ENCODE measurements at places on chromosomes 12 and 14.

- DNase-seq, result no peak
Measured at GRCh38 chr12:66392266-66392915, 90.1 kb downstream of the HELB start.

DNA sequence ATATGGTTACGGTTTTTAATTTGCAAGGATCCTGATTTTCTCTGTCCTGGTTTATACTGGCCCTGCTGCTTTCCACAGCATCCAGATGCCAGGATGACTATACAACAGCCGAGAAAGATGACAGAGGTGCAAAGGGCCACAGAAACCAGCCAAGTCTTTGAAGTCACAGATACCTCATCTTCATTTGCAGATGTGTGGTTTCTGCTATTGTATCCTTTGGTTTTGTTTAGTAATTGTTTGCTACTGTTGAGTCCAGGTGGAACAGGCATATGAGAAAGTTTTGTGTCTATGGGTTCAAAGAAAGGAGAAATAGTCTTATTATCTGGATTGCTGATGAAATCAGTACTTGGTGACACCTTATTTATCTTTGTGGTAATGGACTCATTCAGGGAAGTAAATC lies 17.3 kb upstream of the KLHL42 start:
- DNase-seq, result no peak

GRCh38 chr14:34372786-34373185 lies 89.3 kb downstream of the SPTSSA start:
- no peak for DNase-seq

DNA sequence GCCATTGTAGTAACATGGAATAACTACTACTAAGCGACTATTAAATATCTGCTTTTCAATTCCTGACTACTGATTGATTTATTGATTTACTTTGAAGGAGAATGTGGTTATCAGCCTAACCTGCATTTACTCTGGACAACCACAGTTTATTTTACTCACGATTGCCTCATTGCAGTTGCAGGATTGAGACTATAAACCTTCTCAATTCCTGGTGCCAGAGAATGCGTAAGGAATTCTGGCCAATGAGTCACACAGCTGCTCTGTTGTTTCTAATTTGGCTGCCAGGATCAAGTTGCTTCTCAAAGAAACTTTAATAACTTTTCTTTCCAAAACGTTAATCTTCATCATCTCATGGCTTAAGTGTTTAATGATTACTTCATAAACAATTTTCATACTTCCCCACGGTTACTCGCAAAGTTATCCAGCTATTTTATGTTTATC lies 13.1 kb upstream of the TMTC1 start:
- peak; percentile 95 for DNase-seq

DNA sequence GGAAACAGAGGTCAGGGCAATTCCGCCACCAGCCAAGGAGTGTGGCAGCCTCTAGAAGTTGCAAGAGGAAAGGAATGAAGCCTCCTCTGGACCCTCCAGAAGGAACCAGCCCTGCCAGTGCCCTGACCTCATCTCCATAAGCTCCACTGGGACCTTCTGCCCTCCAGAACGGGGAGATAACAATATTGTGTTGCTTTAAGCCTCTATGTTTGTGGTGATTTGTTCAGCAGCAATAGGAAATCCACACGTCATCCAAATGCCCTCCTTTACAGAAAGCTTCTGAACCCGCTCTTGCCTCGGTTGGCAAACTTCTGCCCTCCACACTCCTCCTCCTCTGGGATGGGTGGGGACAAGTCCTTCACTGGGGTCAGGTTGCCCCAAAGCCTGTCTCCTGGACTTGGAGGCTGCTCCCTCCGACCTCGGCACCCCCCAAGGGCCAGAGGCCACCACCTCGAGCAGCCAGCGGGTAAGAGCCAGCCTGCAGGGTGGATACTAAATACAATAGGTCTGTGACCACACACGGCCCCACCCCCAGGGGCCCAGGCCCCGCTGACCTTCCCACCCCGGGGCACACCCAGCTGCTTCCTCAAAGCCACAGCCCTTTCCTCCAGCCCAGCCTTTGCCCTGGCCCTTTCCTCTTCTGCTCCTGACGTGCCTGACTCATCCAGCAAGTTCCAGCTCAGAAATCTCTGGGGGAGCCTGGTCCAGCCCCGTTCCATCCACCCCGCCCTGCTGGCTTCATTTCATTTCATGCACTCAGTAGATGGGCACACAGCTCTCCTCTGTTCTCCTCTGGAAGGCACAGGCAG lies 58.7 kb upstream of the NCOR2 start:
- peak; percentile 82 for DNase-seq
